Dermis microvascular lymphatic vessel endothelial cell (primary cell): ENCODE measurements at places on chromosomes 4 and X.

GRCh38 chr4:149735796-149736195 lies 79.8 kb downstream of the IQCM start:
- no peak for DNase-seq

DNA sequence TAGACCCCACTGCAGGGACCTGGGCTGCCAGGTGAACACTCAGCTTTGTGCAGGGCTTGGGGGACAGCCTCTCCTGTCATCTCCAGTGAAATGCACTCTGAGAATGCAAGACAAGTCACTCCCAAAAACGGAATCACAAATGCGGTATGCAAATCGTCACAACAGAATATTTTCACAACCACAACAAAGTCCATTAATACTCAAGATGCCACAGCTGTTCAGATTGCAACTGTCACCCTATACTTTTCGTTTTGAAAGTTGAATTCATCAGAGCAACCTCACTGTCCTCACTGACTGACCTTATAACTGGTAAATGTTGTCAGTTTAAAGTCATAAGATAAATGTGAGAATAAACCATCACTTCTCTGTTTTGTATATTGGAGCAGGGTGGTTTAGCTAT lies 16.6 kb downstream of the JAKMIP1 start:
- no peak for DNase-seq

- no peak for DNase-seq
Observed at GRCh38 chr4:177239477-177239876, 70.2 kb upstream of the NEIL3 start.

DNA sequence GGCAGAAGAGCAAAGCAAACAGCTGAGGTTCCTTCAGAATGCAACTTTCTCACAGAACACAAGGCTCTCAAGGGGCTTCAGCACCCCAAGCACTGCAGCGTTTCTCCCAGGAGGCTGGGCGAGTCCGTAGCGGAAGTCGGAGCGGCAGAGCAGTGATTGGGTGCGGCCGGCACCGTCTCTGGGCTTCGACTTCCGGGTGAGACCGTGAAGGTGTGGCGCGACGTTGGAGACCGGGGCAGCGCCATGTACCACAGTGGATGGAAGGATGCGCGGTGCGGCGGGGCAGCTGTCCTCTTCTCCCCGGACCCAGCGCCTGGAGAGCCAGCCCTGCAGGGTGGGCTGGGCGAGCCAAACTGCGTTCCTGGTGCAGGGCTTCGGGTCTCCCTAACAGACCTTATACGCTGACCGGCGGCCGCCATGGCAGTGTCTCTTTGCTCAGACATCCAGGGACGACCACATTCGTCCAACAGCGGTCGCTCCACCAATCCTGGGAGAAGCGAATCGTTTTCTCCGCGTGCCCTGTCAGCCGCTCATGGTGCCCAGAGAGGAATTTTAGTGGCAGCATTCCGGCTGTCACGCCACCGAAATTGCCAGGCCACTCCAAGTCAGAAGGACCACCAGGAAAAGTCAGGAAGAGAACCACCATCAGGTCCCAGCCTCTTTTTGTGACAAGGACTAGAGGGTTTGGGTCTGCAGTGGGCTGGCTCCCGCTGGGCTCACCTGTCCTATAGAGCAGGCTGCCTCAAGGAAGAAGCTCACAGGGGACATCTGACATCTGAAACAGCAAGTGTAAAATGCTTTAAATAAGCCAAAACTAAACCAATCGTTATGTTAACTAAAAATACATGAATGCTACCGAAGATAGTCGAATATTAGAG lies 20.5 kb downstream of the TRIM61 start:
- no peak for DNase-seq

GRCh38 chr4:163556650-163557391 lies 62.3 kb downstream of the TMA16 start:
- DNase-seq: no peak
